Right atrium auricular region (tissue), 2 donors: ENCODE measurements at places on chromosomes 13 and 19.

DNA sequence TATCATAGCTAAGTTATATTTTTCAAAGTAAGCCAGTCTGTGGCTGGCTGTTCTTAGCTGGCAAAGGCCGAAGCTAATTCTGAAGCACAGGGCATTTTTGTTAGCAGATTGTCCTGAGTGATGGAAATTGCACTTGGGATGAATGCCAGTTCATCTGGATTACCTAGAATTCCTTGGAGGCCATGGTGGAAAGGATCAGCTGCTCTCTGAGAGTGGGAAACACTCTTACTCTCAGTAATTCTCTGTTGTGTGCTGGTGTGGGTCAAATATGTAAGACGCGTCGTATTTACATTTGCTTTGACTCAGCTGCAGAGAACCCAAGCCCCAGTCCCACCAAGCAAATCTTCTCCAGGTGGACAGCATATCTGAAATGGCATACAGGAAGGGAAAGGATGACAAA lies 60.7 kb upstream of the C1QTNF9B start:
- no peaks in the 10 kb centered on the region for H3K36me3 ChIP-seq
- no peaks in the 10 kb centered on the region for H3K27me3 ChIP-seq
- no peak overlapping the region for H3K27ac ChIP-seq
- DNase-seq = no peak

DNA sequence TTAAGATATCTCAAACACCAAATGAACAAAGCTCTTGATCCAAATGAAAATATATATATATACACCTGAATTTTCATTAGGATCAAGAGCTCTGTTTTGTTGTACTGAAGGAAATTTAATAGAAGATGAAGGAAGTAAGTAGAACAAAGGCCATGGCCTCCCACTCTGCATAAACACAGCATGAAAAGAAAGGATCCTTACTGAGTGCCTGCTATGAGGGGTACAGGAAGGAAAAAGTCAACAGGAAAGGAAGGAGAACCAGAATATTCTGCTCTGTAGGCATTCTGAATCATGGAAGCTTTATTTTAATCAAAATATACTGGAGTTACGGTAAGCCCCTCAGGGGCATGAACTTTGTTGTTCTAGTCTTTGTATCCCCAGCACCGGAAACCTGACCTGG lies 22.1 kb downstream of the TMTC4 start:
- H3K4me1 ChIP-seq = no peaks in the 10 kb centered on the region
- no peaks in the 10 kb centered on the region for H3K36me3 ChIP-seq
- no peak overlapping the region for H3K27ac ChIP-seq
- DNase-seq = no peak
- no peak overlapping the region for H3K4me3 ChIP-seq

- H3K4me1 ChIP-seq = peaks cover 5% of the 10 kb centered on the region
- H3K4me3 ChIP-seq = no peak overlapping the region
- H3K36me3 ChIP-seq = no peaks in the 10 kb centered on the region
- no peaks in the 10 kb centered on the region for H3K27me3 ChIP-seq
- DNase-seq = no peak
Observed at GRCh38 chr19:16062789-16063188, 13.5 kb upstream of the TPM4 start.

DNA sequence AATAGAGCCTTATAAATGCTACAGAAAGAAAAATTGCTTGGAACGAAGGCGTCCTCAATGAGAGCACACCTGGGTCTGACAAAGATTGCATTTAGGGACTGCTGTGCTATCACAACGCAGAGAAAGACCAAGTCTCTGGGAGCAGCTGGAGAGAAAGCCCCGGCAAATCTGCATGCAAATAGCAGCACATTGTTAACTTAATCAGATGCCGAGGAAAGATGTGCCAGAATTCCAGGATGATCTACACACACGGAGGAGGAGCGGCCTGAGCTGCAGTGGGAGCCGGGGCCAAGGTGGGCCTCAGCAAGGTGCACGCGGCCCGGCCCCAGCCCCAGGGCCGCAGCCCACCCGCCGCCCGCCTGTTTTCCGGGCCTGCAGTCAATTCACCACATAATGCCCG lies 1.4 kb downstream of the ZNF536 start:
- H3K27ac ChIP-seq = no peak overlapping the region
- peaks cover 6% of the 10 kb centered on the region for H3K27me3 ChIP-seq
- H3K4me3 ChIP-seq = no peak overlapping the region
- no peak for DNase-seq
- peaks cover 5% of the 10 kb centered on the region for H3K4me1 ChIP-seq

GRCh38 chr19:31096935-31097545 lies 252.2 kb downstream of the TSHZ3 start:
- no peaks in the 10 kb centered on the region for H3K36me3 ChIP-seq
- peaks cover 6% of the 10 kb centered on the region for H3K4me1 ChIP-seq
- no peaks in the 10 kb centered on the region for H3K27me3 ChIP-seq
- no peak overlapping the region for H3K27ac ChIP-seq

- H3K27ac ChIP-seq = no peak overlapping the region
- no peak overlapping the region for H3K4me3 ChIP-seq
- H3K36me3 ChIP-seq = no peaks in the 10 kb centered on the region
Observed at GRCh38 chr19:28196961-28197360, 1016.0 kb downstream of the UQCRFS1 start.

- no peak overlapping the region for H3K27ac ChIP-seq
- H3K4me1 ChIP-seq = no peaks in the 10 kb centered on the region
- no peaks in the 10 kb centered on the region for H3K36me3 ChIP-seq
- DNase-seq = no peak
- no peak overlapping the region for H3K4me3 ChIP-seq
- H3K27me3 ChIP-seq = no peaks in the 10 kb centered on the region
Observed at GRCh38 chr13:70388935-70389334, 280.7 kb upstream of the KLHL1 start.

- no peaks in the 10 kb centered on the region for H3K36me3 ChIP-seq
- no peak for DNase-seq
- peak overlapping the region; percentile 92 for H3K27ac ChIP-seq
- no peaks in the 10 kb centered on the region for H3K27me3 ChIP-seq
- H3K4me3 ChIP-seq = peak overlapping the region; percentile 99
Observed at GRCh38 chr19:14116918-14117578, 514 bp downstream of the PRKACA start.

DNA sequence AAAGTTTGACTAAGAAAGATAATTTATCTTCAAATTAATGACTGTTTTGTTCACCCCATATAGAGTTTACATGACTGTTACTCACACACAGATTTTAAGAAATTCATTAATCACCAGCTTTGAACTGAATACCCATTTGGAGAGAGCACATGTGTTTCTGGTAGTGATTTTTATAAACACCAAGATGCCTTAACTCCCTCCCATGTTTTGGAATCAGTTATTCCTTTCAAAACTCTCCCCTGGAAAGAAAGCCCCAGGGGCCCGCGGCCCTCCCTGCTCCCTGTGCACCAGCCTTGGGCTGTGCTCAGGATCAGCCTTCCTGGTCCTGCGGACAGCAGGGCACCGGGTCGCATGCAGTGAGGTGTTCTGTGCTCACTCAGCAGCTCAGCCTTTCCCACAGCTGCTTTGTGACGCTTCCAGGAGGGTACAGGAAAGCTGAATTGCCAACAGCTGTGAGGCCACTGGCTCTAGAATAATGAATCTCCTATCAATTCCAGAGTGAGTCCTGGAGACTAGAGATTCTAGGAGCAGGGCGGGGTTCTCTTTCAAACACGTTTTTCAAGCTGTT lies 483.2 kb downstream of the EFNB2 start:
- H3K36me3 ChIP-seq = no peaks in the 10 kb centered on the region
- H3K4me3 ChIP-seq = no peak overlapping the region
- DNase-seq = no peak
- no peaks in the 10 kb centered on the region for H3K27me3 ChIP-seq
- no peak overlapping the region for H3K27ac ChIP-seq
- no peaks in the 10 kb centered on the region for H3K4me1 ChIP-seq
